Endothelial cell (in vitro differentiated cells): ENCODE measurements at places on chromosomes 7 and 10.

DNA sequence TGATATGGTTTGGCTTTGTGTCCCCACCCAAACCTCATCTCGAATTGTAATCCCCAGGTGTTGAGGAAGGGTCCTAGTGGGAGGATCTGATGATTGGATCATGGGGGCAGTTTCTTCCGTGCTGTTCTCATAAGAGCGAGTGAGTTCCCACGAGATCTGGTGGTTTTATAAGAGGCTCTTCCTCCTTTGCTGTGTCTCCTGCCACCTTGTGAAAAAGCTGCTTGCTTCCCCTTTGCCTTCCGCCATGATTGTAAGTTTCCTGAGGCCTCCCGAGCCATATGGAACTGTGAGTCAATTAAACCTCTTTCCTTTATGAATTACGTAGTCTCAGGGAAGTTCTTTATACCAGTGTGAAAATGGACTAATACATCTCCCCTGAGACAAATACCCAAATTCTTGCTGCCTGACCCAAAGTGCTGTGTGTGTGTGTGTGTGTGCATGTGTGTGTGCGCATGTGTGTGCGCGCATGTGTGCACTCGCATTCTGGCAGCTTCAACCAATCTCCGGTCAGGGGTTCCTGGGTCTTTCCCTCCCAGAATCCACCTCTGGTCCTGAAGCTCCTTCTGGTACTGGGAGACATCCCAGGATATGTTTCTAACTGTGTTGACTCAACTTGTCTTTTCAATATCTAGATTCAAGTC lies 98.1 kb upstream of the LRRC4 start:
- no peak for DNase-seq

GRCh38 chr7:55206235-55207029 lies 158.7 kb upstream of the LANCL2 start:
- DNase-seq = no peak

DNA sequence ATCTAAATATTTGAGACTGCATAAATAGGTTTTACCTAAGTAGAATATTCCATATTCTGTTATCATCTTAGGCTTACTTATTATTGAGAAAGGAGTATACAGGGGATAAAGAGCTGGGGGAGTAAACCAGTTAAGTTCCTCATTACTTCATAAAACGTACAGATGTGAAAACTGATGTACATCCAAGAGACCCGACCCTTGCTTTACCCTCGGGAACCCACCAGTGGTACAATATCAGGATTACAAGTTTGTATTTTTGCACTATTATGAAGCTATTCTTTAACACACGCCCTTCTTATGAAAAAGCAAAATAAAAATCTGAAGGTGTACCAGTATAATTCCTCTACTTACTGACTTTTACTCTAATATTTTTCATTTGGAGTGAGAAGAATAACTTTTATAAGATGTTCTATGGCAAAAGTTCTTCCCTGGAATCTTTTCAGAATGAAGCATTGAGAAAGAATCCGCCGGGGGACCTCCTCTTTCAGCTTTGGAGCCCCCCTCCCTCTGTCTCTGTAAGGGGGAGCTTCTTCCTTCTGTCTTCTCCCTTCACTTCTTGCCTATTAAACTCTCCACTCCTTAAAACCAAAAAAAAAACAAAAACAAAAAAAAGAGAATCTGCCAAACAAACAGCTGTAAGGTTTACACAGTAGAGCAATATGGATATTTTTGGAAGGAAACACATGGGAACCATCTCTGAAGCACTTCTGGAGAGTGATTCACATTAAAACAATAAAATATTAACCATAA lies 550.0 kb downstream of the TNS3 start:
- no peak for DNase-seq

GRCh38 chr10:95266674-95267095 lies 24.1 kb downstream of the PDLIM1 start:
- no peak for DNase-seq

- DNase-seq = peak; percentile 41
Observed at GRCh38 chr10:11018432-11018841, 765 bp downstream of the CELF2 start.

GRCh38 chr10:35343739-35344138 lies 7.4 kb downstream of the CCNY start:
- DNase-seq = no peak
